ENCODE measurements at places on chromosomes 4 and X. TPM values are rescaled to one million over a fixed set of nuclear protein-coding genes. Genes with fewer than 3 reads are reported as not detected.

- no peaks in the 10 kb centered on the region for H3K36me3 ChIP-seq
- no peaks in the 10 kb centered on the region for H3K4me1 ChIP-seq
- peaks cover 3% of the 10 kb centered on the region for H3K27me3 ChIP-seq
- no peak for DNase-seq
Observed at GRCh38 chr4:121278811-121279368, 101.9 kb downstream of the QRFPR start.

- H3K27ac ChIP-seq: no peak overlapping the region
- no peaks in the 10 kb centered on the region for H3K36me3 ChIP-seq
- no peak overlapping the region for H3K4me3 ChIP-seq
- DNase-seq: no peak
- no peaks in the 10 kb centered on the region for H3K4me1 ChIP-seq
- no peaks in the 10 kb centered on the region for H3K27me3 ChIP-seq
Observed at GRCh38 chrX:20063716-20064351, 52.9 kb downstream of the MAP7D2 start.

DNA sequence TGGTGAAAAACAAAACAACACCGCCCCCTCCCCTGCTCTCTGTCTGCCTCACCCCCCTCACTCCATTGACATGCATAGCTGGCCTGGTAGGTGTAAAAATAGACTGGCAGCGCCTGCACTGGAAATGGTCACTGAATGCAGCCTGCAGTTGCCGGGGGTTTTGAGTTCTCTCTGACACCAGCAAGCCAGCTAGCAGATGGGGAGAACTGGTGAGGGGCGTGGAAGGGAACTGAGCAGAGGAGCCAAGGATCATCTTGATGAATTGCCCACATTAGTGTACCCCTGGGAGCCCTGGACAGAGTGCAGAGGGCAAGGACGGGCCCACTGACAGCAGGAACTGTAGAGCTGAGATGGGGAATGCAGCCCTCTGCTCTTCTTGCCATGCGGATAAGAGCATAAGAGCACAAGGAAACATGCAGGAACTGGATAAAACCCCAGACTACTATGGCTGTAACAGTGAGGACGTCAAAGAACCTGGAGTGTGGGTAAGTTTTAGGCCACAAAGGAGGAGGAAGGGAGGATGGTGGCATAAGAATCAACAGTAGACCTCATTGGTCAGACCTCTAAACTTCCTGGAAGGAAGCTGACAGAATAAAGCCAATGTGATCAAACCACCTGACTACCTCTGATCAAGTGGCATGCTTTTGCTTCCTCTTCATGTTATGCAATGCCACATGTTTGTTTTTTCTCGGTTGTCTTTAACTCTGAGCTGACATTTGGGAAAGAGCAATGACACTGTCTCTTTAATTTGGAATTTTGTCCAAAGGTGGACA, 96.3 kb downstream of the ANK2 start:
- DNase-seq: peak; percentile 9
- H3K36me3 ChIP-seq: no peaks in the 10 kb centered on the region
- no peaks in the 10 kb centered on the region for H3K27me3 ChIP-seq
- H3K27ac ChIP-seq: peak overlapping the region; percentile 49

HERC5 gene
- total RNA-seq: 9.1 TPM

TMEM129 gene
- 27.2 TPM for total RNA-seq

- DNase-seq: no peak
- no peak overlapping the region for H3K4me3 ChIP-seq
- no peak overlapping the region for H3K27ac ChIP-seq
Observed at GRCh38 chr4:149045731-149046130, 603.5 kb upstream of the NR3C2 start.

BTK gene
- total RNA-seq: 9.4 TPM

GRCh38 chrX:141642979-141643378, 53.5 kb downstream of the SPANXA2 start:
- H3K27me3 ChIP-seq: peaks cover 1% of the 10 kb centered on the region
- H3K4me3 ChIP-seq: no peak overlapping the region
- no peak overlapping the region for H3K27ac ChIP-seq

NEUROG2 gene
- not detected for total RNA-seq

UGT8 gene
- total RNA-seq: 4.1 TPM

GRCh38 chr4:36326476-36327029, 45.1 kb downstream of the DTHD1 start:
- no peak overlapping the region for H3K27ac ChIP-seq
- DNase-seq: no peak
- no peaks in the 10 kb centered on the region for H3K36me3 ChIP-seq
- peaks cover 21% of the 10 kb centered on the region for H3K4me1 ChIP-seq
- no peaks in the 10 kb centered on the region for H3K27me3 ChIP-seq

ZNF185 gene
- 2.1 TPM for total RNA-seq

CRMP1 gene
- 71.2 TPM for total RNA-seq

SHISA3 gene
- total RNA-seq: 0.36 TPM

DNA sequence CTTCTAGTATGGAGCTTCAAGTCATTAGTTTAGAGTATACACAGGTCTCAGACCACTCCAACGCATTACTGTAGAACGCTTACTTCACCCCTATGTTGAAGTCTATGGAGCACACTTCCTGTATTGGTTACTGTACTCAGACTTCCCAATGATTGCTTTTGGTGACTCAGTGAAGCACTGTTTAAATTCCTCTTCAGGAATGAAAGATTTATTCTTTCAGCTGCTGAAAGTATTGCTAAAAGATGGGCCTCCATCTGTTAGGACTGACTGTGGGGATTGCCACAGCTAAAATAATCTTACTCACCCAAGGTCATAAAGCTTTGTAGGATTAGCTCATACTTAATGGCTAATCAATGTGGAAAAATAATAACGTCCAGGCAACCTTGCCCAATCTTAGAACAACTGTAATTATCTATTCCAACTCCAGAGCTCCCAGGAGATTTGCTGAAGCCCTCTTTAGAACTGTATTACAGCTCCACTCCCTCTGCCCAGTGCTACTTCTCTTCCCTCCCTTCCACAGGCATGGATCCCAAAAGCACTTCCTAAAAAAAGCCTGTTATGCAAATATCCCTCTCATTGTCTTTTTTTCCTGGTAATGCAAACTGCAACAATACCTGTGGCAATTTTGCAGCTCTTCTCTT, 281.9 kb upstream of the HS3ST1 start:
- no peak overlapping the region for H3K27ac ChIP-seq
- no peak overlapping the region for H3K4me3 ChIP-seq
- DNase-seq: no peak
- H3K27me3 ChIP-seq: no peaks in the 10 kb centered on the region
- H3K36me3 ChIP-seq: no peaks in the 10 kb centered on the region

- peak; percentile 37 for DNase-seq
- no peak overlapping the region for H3K27ac ChIP-seq
- peaks cover 14% of the 10 kb centered on the region for H3K27me3 ChIP-seq
- H3K36me3 ChIP-seq: peaks cover 11% of the 10 kb centered on the region
Observed at GRCh38 chr4:41212616-41213203, 1.6 kb downstream of the APBB2 start.

SATL1 gene
- total RNA-seq: 0.15 TPM

DNA sequence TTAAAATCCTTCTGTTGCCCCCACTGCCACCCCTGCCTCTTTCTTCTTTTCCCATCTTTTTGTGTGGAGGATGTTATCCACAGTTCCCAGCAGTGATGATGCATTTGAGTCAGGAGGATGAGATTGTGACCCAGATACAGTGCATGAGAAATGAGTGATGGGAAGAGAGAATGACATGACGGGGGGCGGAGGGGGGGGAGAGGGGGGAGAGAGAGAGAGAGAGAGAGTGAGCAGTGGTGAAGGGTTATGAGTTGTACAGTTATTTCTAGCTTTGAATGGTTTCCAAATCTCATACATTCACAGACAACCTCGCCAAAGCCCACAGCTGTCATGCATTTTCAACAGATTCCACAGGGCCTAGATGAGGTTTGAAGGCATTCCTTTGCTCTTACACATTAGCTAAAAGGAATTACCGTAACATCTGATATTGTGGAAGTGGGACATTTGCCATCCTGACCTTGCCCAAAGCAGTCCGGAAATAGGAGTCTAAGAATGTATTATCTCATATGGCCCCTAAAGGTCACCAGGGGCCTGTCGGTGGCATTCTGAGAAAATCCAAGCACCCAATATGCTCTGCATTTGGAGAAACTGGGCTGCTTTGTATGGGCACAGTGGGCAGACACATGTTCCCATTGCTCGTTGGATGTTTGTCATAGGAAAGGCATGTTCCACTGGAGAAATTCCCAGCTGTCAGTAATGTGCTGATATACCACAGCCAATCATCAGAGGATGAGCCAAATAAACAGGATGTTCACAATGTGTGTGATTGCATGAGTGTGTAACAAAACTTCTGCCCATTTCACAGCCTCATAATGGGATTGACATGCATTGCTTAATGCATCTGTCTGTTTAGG, 435.8 kb downstream of the SPRY1 start:
- no peaks in the 10 kb centered on the region for H3K27me3 ChIP-seq
- DNase-seq: no peak
- H3K4me1 ChIP-seq: peaks cover 5% of the 10 kb centered on the region
- H3K27ac ChIP-seq: no peak overlapping the region

SMPX gene
- total RNA-seq: not detected

PNMA6A gene
- total RNA-seq: 1.3 TPM

GRCh38 chrX:31656013-31656412, 584.2 kb upstream of the FTHL17 start:
- no peaks in the 10 kb centered on the region for H3K27me3 ChIP-seq
- no peaks in the 10 kb centered on the region for H3K36me3 ChIP-seq
- H3K27ac ChIP-seq: no peak overlapping the region
- H3K4me1 ChIP-seq: no peaks in the 10 kb centered on the region
- H3K4me3 ChIP-seq: no peak overlapping the region
- DNase-seq: no peak

GRCh38 chr4:188434643-188435042, 295.4 kb downstream of the TRIML1 start:
- peaks cover 20% of the 10 kb centered on the region for H3K4me1 ChIP-seq
- no peaks in the 10 kb centered on the region for H3K36me3 ChIP-seq
- no peak overlapping the region for H3K4me3 ChIP-seq
- no peak for DNase-seq
- peaks cover 1% of the 10 kb centered on the region for H3K27me3 ChIP-seq
- no peak overlapping the region for H3K27ac ChIP-seq
